ENCODE measurements at places on chromosomes 2 and 18.
A peak's percentile ranks its signal among the peaks of the same experiment; 100 is the strongest.

- peak; percentile 53 for DNase-seq
These were observed at the start of gene CLASP1 for GRCh38 chr2:121649149-121649595. Gene CLASP1, minus strand, starts transcription at chr2:121649462. Its CDS starts 43,567 bp downstream, at chr2:121605895.

DNA sequence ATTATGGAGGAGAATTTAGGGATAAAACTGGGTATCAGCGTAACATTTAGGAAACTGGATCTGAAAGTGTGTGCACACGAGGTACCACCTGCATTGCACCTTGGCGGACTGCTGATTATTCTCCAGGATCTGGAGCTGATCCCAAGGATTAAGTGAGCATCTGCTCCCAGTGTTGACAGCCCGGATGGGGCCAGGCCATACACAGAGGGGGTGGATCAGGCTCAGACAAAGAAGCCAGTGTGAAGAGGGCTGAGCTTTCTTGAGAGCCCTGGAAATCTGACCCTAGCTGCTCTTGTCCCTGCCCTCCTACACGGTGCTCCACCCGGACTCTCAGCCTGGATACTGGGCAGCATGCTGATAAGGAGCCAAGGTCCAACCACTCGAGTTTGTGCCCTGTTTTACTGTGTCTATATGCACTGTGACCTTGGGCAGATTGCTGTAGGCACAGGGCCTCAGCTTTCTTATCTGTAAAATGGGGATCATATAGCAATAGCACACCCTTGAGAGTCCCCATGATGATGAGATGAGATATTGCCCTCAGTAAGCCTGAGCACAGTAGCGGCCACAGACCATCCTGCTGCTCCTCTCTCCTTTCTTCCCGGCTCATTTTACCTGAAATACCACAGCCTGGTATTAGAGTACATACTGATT lies 396.8 kb upstream of the CELF4 start:
- DNase-seq = no peak

DNA sequence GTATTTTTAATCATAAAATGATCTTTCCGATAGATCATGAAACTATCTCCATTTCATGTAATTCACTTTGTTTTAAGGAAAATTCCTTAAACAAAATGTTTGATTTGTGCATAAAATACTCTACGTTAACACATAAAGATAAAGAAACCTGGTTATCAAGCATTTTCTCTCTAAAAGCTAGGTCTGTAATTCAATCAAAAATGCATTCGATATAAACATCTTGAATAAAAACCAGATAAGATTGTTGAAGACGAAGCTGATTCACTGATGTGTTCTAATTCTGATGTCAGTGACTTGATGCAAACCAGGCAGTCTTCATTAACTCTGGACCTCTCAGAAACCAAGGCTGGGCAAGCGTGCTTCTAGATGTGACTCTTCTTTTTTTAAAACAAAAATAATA lies 245.2 kb downstream of the CTNNA2 start:
- DNase-seq = no peak

GRCh38 chr2:23385351-23385747 lies 370 bp downstream of the KLHL29 start:
- DNase-seq = no peak

DNA sequence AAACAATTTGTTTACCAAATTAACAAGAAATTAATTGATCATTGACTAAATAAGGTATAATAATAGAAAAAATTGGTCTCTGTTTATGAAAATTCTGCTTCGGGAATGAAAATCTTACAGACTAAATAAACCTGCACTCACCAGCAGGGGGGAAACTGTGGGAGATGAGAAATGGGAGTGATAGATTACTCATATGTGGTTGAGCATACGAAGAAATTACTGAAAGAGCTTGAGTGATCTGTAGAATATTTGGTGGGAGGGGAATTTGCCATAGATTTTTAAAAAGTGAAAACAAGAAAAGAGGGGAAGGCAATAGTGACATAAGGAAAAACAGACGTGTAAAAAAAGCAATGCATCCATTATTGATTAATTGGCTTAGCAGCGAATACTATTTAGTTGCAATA lies 2.2 kb downstream of the HMSD start:
- DNase-seq = no peak

GRCh38 chr2:197266477-197266876 lies 44.1 kb downstream of the ANKRD44 start:
- no peak for DNase-seq

- no peak for DNase-seq
These were observed 90.9 kb downstream of the ANKRD44 start for GRCh38 chr2:197219636-197220035.

DNA sequence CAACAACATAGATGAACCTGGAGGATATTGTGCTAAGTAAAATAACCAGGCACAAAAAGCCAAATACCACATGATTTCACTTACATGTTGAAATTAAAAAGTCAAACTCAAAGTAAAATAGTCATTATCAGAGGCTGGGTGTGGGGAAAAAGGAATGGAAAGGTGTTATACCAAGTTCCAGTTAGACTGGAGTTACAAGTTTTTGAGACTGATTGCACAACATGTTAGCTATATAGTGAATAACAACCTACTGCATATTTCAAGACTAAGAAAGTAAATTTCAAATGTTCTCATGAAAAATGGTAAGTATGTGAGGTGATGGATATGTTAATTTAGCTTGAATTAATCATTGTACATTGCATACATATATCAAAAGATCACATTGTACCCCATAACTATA lies 116.8 kb upstream of the HNMT start:
- DNase-seq = no peak

DNA sequence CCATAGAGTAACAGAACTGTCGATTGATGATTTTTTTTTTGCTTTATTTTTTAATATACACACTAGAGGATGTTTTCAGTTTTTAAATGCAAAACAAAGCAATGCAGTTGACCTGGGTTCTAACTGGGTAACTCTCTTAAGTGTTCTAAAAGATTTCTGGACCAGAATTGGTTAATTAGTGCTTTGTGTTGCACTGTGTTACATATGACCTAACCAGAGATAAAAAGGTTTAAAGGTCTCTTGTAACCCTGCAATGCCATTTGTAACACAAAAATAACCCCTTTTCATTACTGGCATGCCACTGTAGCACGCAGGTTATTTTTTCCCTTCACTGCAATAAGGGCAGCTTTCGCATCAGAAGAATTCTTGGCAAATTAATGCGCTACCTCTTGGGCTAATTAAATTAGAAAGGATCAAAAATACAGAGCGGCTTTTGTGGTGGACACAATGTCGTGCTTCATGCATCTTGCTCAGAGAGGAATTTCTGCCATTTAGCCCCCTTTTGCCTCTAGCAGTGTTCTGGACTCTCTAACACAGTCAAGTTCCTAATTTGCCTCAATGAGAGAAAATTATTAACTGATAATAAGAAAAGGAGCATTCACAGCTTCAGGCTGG lies 250.8 kb upstream of the ZEB2 start:
- DNase-seq = no peak

Measured in cortex of kidney (tissue), 1 donor.